ENCODE measurements at places on chromosomes 2 and 18. TPM values are rescaled to one million over a fixed set of nuclear protein-coding genes. Genes with fewer than 3 reads are reported as not detected.

GRCh38 chr2:217206016-217206725, 346.3 kb upstream of the TNP1 start:
- DNase-seq: no peak

DNA sequence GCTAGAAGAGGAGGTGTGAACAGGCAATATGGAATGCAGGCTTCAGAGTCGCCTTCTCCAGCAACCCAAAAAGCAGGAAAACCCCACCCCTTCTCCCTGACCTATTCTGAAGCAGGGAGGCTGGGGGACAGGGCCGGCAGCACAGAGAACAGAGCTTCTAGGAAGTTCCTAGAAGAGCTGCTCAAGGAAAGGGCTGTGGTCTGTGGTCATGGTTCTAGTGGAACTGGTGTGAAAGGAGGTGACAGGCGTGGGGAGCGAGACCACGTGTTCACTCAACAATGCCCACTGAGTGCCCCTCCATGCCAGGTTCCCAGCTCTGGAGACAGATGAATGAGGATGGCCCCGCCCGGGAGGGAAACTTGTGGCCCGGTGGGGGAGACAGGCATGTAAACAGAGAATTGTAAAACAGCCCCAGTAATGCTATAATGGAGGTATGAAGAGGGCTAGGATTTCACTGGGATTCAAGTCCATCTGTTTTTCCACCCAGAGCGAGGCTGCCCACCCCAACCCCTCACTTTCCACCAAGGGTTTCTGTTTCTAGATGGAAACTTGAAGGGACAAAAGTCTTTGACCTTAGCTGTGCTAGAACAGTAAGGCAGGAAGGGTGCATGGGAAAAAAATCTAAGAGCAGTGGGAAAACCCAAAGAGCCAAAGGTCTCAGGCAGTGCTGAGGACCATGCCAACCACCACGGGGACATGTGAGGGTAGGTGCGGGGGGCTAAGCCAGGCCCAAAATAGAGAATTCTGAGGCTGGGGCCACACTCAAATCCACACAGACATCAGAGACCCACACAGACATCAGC, 71.8 kb downstream of the TNS1 start:
- no peak for DNase-seq

DNA sequence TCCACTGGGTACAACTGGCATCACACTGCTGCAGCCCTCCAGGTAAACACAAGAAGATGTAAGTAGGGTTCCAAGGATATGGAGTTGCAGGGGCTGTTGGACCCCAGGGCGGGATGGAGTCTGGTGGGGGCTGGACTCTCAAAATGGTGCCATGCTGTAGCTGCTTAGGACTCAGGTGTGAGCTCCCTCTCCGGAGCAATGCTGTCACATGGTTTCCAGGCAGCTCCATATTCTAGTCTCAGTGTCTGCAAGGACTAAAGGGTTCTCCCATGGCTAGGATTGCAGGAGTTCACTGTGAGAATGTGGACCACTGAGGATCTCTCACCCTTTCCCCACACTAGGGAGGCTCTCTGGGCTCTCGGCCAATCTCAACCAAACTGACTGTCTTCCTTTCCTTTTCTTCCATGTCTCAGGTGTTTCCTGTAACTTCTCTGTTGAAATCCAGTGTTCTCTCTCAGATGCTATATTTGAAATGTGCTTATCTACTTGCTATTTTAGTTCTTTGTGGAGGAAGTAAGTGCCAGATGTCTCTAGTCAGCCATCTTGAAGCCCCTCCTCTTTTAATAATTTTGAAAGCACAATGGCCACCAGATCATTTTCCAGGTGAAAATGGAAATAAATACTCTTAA, 57.6 kb downstream of the CCNT2 start:
- DNase-seq: no peak

- no peak for DNase-seq
Measured at GRCh38 chr2:151614606-151615306, 119.5 kb downstream of the NEB start.

GRCh38 chr18:12397254-12397653, 10.5 kb upstream of the PRELID3A start:
- no peak for DNase-seq

DNA sequence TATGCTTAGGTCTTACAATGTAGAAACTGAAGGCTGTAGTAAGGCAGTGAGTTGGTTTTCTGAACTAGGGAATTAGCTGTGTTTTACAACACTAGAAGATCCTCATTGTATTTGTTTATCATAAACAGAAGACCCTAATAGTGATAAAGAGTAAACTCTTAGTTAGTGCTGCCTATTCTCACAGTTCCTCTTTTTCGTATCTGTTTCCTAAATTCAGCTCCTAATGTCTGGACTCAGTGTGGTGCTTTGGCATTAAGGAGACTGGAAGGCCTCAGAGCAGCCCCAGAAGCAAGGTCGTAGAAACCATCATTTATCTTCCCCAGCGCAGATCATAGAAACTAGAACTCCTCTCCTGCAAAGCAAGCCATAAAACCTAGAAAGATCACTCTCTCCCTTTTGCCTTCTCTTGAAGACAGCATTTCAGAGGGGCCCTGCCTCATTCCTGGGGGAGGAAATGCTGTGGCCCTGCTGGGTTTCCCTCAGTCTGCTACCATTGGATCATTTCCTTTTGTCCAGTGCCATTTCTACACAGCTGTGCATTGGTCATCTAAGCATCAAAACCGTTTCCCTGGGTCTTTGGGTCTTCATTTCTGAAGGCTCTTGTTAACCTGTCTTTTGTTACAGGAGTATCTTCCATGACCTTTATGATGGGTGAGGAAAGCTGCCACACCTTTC, 4.7 kb downstream of the ACP1 start:
- DNase-seq: no peak

GRCh38 chr2:101692766-101693165, 4.7 kb upstream of the MAP4K4 start:
- no peak for DNase-seq

DNA sequence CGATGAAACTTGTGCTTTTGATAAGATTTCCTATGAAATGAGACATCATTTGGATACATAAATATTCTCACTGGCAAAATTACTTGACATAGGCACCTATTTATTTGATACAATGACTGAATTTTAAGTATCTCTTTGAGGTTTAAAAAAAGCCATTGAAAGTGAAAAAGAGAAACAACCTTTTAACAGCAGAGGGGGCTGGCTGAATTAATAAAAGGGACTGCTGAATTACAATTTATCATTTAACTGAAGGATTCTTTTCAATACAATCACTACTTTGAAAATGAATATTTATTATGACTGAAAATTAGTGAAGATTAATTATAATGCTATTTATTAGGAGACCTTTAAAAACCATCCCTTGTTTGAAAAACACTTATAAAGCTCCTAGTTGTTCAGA, 335.3 kb downstream of the DLGAP1 start:
- DNase-seq: no peak

GRCh38 chr18:830315-830901, 18.4 kb upstream of the YES1 start:
- DNase-seq: no peak

DNA sequence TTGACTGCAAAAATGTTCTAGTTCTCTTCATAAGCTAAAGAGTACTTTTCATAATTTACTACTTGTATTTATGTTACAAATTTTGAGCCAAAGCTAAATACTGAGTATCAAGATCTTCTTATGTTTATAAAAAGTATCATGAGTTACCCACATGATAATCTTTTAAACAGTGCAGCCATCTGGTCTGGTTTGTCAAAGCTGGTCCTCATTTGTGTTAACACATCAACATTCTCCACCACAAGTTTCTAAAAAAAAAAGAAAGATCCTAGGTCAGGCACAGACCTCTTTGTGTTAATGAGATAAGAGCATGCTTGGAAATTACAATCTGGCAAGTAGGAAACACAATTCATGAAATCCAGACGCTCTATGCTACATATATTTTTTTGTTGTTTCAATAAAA, 75.5 kb upstream of the FRZB start:
- DNase-seq: no peak

Gene DCDC2C
- not detected for total RNA-seq

Gene IL36B
- total RNA-seq: not detected

Gene CHRND
- total RNA-seq: not detected

Gene MAP3K19
- total RNA-seq: not detected
